ENCODE measurements at places on chromosomes 13 and 19. TPM values are rescaled to one million over a fixed set of nuclear protein-coding genes. Genes with fewer than 3 reads are reported as not detected.

DNA sequence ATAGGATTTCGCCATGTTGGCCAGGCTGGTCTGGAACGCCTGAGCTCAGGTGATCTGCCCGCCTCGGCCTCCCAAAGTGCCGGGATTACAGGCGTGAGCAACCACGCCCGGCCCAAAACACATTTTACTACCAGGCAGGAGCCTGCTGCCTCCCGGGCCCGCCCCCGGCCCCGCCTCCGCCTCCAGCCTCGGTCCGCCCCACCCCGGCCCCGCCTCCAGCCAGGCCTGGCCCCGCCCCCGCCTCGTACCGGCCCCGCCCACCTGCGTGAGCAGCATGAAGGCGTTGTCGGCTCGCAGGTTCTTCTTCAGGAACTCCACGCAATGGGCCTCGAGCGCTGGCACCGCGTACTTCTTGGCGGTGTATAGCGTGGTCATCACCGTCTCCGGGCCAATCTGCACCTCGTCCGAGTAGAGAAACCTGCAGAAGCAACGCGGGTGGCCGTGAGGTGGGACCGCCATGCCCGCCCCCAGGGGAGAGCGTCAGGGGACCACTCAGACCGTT is 22.7 kb downstream of the BTBD2 start:
- no peak overlapping the region for H3K27ac ChIP-seq
- DNase-seq = no peak
- H3K36me3 ChIP-seq = peaks cover 43% of the 10 kb centered on the region
- H3K27me3 ChIP-seq = no peaks in the 10 kb centered on the region

Gene MRPS31
- total RNA-seq = 27.8 TPM

Gene FAM216B
- total RNA-seq = under 0.01 TPM

- no peaks in the 10 kb centered on the region for H3K36me3 ChIP-seq
- H3K4me3 ChIP-seq = no peak overlapping the region
- H3K27me3 ChIP-seq = no peaks in the 10 kb centered on the region
- no peak for DNase-seq
Observed at GRCh38 chr13:30679483-30680330, 55.6 kb upstream of the ALOX5AP start.

DNA sequence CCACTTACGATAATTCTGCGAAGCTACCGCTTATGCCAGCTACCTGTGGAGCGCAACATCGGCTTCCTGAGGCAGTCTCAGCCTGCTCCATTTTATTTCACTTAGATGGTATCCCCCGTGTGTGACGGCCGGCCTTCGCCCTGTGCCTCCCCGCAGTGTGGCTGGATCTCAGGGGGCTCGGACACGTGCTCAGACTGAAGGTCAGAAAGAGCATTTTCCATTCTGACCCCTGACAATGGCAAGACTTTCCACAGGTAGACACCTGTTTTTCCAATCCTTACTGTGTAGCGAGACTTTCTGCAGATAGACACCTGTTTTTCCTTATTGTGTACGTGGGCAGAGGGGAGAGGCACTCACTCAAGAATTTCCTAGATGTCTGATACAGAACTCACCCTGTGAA is 52.7 kb downstream of the ATP11A start:
- no peaks in the 10 kb centered on the region for H3K27me3 ChIP-seq
- H3K27ac ChIP-seq = no peak overlapping the region
- no peaks in the 10 kb centered on the region for H3K36me3 ChIP-seq
- peaks cover 10% of the 10 kb centered on the region for H3K4me1 ChIP-seq

DNA sequence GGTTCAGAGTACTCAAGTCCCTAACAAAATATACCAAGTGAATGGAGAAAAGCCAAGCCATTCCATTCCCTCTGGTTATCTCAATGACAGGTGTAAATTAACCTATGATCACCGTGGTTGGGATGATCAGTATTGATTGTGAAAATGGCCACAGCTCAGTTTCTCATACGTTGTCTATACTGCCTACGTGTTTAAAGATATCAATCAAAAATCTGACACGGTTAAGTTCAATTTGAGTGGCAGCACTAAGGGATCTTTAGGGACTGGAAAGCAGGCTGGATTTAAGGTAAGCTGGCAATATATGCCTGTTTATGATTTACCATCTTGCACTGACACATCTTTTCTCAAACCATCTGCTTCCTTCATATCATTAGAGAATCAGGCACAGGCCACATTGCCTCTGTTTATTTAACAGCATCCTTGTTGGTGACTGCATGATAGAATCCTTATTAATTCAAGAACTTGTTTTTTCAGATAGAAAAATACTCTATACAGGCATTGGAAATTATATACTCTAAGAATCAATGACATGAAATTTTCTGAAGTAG is 907.9 kb downstream of the PCDH9 start:
- H3K36me3 ChIP-seq = no peaks in the 10 kb centered on the region
- no peak overlapping the region for H3K4me3 ChIP-seq
- no peak overlapping the region for H3K27ac ChIP-seq
- DNase-seq = no peak
- no peaks in the 10 kb centered on the region for H3K4me1 ChIP-seq
- no peaks in the 10 kb centered on the region for H3K27me3 ChIP-seq

DNA sequence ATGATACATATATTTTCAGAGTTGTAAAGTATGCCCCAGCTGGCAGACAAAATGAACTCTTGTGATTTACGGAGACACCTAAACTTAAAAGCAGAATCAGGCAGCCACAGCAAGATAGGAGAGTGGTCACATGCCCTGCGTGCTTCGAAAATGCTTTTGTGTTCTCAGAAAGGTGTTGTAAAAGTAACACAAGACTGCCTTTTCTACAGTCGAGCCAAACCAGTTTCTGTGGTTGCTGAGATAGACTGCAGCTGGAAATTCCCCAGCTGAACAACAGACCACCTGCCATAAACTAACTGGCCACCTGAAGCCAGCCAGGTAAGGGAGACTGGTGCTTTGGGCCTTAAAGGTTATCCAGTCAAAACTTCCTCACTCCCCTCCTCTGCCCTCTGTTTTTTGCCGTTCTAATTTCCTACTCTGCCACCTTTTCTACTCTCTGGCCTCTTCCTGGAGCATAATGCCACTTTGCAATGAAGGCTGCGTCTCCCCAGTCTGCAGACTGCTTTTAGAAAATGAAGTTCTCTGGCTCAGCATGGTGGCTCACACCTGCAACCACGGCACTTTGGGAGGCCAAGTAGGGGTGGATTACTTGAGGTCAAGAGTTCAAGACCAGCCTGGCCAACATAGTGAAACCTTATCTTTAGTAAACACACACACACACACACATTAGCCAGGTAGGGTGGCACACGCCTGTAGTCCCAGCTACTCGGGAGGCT is 381.2 kb upstream of the SLITRK1 start:
- no peak for DNase-seq
- no peaks in the 10 kb centered on the region for H3K36me3 ChIP-seq
- H3K27me3 ChIP-seq = no peaks in the 10 kb centered on the region
- no peak overlapping the region for H3K27ac ChIP-seq
- no peak overlapping the region for H3K4me3 ChIP-seq
- no peaks in the 10 kb centered on the region for H3K4me1 ChIP-seq

Gene KLC3
- total RNA-seq = not detected

Gene ZAR1L
- not detected for total RNA-seq

Gene CEACAM1
- 0.45 TPM for total RNA-seq

DNA sequence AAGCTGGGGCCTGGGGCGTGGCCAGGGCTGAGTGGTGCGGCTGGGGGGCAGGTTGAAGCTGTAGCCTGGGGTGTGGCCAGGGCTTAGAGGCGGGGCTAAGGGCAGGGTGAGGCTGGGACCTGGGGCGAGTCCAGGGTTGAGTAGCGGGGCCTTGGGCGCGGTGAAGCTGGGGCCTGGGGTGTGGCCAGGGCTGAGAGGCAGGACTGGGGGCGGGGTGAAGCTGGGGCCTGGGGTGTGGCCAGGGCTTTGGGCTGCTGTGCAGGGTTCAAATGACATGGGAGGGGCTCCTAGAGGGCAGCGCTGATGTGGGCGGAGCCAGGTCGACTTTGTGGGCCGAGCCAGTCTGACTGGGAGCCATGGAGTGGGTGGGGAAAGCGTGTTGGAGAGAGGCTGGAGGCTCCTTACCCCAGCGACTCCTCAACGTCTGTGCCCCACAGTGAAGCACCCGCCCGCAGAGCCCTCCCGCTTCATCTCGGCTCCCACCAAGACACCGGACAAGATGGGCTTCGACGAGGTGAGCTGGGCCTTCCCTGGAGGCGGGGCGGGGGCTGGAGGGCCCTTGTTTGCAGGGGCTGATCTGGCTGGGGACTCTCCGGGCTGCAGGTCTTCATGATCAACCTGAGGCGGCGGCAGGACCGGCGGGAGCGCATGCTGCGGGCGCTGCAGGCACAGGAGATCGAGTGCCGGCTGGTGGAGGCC is 21.5 kb downstream of the COLGALT1 start:
- H3K27me3 ChIP-seq = no peaks in the 10 kb centered on the region
- H3K4me1 ChIP-seq = peaks cover 4% of the 10 kb centered on the region
- no peak overlapping the region for H3K27ac ChIP-seq

DNA sequence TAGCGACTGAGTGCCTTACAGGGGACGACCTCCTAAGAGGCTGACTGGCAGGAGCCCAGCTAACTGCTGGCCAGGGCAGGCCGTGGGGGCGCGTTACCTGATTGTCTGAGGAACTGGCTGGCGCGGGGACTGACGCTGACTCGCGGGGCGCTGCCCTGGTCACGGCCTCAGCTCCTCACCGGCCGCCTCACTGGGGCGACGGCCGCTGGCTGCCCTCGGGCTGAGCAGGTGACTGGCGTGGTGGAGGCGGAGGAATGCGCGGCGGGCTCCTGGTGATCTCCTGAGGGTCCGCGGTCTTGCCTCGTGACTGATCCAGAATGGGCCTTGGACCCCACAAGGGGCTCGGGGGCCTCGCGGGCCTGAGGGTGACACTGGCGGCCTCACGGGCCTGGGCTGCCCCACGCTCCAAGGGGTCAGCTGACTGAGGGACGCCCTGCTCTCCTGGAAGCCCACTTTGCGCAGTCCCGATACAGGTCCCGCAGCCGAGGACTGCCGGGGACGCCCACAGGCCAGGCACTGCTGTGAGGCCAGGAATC is 39.3 kb downstream of the SIGLEC7 start:
- peaks cover 7% of the 10 kb centered on the region for H3K27me3 ChIP-seq
- no peak overlapping the region for H3K4me3 ChIP-seq
- no peaks in the 10 kb centered on the region for H3K36me3 ChIP-seq
- H3K27ac ChIP-seq = no peak overlapping the region
- H3K4me1 ChIP-seq = no peaks in the 10 kb centered on the region

Data from stomach (tissue), 19 donors.